ENCODE measurements at places on chromosomes 3 and 15.

- DNase-seq = no peak
These were observed 102.9 kb downstream of the SRGAP3 start for GRCh38 chr3:9146367-9147071.

- no peak for DNase-seq
These were observed 134.9 kb downstream of the MBNL1 start for GRCh38 chr3:152403632-152404066.

DNA sequence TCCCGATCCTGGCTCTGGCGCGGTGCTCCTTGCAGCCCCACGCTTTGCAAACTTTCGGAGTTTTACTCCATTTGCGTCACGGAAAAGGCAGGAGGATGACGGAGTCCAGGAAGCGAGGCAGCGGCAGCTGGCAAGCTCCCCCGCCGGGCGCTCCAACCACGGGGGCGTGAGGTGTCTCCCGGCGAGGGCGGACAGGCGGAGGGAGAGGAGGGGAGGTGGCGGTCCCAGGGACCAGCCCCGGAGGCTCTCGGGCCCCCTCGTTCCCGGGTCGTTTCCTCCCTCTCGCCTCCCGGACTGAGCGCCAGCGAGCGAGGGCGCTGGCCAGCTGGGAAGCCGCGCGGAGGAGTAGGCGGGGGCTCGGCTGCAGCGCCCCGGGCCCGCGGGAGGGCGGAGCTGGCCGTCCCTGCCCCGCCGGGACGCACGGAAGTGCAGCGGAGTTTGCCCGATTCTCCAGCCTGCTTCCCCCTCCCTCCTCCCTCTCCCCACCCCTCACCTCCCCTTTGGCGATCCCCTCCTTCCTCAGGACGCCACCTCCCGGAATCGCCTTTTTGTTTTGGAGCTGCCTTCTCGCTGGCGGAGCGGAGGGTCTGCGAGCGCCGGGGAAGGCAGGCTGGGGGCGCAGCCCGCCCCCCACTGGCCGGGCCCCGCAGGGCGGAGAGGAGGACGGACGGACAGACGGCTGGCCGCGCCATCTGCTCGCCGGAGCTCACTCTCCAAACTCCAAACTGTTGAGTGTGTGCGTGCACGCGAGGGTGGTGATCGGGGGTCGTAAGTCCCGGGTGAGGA lies at the start of gene SNX33:
TSS of gene SNX33 (plus strand) at position 543 of the 786 bp plus-strand sequence. CDS start 1,191 bp downstream, outside the sequence.
- peak; percentile 32 for DNase-seq

- no peak for DNase-seq
These were observed 7.9 kb downstream of the VGLL4 start for GRCh38 chr3:11635680-11636393.

DNA sequence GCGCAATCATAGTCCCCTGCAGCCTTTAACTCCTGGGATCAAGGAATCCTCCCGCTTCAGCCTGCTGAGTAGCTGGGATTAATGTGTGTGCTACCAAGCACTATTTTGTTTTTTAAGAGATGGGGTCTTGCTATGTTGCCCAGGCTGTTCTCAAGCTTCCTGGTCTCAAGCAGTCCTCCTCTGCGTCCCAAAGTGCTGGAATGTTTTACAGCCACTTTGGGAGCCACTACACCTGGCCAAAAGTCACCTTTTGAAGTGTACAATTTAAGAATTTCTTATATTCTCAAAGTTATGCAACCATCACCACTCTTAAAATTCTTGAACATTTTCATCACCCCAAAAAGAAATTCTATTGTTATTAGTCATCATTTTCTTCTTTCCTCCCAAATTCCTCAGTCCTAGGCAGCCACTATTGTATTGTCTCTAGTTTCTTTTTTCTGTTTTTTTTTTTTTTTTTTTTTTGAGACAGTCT lies 17.8 kb downstream of the CDV3 start:
- DNase-seq = no peak

- DNase-seq = no peak
These were observed 24.6 kb downstream of the TRIP4 start for GRCh38 chr15:64412216-64412615.
